ENCODE measurements at places on chromosomes 13 and 19.

- DNase-seq, result no peak
These were observed 460.8 kb downstream of the KLF5 start for GRCh38 chr13:73519396-73520116.

DNA sequence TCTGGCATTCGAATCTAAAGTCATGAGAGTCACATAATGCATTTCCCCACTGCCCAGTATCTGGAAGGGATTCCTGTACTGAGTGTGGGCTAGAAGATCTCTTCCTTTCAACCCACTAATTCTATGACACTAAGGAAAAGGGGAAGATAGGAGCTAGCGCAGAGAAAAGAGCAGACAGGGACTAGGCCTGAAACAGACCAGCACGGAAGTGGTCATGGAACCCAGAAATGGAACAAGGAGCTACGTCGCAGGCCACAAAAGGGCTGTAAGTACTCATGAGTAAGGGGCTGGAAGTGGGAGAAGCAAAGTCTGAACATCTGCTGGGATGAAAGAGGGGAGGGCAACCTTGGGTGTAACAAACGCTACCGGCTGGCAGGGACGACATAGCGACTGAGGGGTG is 8.6 kb downstream of the ABCC4 start:
- no peak for DNase-seq

GRCh38 chr13:28527629-28528028 is 32.7 kb upstream of the FLT1 start:
- no peak for DNase-seq

DNA sequence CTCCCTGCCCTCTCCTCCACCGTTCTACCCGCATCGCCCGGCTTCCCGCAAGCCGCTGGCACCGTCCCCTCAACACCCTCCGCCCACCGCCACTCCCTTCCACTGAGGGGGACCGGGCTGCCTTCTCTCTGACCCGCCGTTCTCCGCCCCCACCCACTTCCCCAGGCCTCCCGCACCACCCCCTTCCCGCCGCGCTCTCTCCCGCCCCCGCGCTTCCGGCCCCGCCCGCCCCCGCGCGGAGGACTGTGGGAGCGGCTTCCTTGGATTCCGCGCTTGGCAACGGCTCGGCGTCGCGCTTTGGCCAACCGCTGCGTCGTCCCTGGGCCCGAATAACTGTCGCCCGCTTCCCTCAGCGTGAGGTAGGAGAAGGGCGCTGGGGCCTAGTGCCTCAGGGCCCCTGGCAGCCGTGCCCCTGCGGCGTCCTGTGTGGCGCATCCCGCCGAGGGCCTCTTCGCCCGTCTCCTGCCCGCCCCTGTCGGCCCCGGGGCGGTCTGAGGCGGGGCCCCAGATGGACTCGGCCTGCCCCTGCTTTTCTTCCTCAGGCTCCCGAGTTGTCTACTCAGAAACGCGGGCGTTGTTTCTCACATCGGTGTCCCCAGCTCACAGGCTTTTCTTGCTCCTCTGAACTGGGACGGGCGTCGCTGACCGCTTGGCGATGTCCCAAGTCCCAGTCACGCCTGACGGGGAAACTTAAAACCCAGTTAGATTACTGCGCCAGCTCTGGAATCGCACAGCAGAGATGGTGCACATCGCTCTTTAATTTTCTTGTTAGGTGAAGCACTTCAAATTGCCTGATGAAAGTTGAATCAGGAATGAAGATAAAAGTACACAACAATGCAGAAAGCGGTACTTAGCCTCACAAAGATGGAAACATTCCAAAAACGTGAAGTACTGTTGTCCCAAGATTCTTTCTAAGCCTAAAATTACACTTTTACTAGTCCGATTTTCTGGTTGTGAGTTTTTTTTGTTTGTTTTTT is at the start of gene IFT88:
Gene IFT88 (plus strand): TSS at position 260 of the 977 bp plus-strand sequence. CDS start 7,229 bp downstream, outside the sequence.
- DNase-seq, result peak; percentile 64

DNA sequence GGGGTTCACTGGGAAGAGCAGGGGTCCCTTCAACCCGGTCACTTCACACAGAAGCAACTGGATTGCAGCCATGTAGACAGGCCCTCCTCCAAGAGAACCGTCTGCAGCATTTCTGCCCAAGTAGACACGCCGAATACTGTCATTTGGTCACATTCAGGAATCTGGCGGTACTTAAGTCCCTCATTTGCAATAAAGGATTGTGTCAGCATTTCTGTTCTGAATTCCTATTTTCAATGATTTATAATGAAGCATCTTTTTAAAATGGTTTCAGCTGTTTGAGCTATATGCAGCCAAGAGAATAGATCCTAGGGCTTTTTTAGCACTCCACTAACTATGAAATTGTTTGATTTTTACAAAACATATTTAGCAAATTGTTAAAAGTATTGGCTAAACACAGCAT is 143.5 kb upstream of the SOX1 start:
- DNase-seq, result no peak

GRCh38 chr13:111326621-111326965 is 6.2 kb downstream of the TEX29 start:
- DNase-seq, result no peak

GRCh38 chr19:40255619-40256166 is 29.2 kb upstream of the CCNP start:
- no peak for DNase-seq

GRCh38 chr19:49560358-49560900 is 19.9 kb downstream of the NOSIP start:
- no peak for DNase-seq

- DNase-seq, result no peak
These were observed 25.4 kb downstream of the PCDH9 start for GRCh38 chr13:67204764-67205163.

DNA sequence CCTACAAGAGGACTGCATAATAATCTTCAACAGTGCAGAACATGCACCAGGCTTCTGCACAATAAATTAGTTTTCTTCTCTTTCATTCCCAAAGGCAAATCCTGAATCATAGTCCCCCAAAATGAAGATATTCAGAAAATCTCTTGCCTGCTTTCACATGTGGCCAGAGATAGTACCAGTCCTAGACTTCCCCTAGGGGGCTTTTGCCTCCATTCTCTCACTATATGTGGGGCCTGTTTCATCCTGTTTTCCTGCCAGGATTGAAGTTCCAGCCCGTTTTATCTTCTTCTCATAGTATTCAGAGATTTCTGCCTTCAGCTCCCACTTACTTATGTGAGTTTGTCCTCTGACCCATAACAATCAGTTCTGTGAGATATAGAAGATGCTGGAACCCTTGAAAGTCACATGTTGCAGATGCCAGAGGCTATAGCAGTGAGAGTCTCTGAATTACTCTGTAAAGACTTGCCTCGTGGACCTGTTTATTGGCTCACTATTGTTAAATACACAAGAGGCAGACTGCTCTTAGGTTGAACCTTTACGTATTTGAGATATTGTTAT is 421.9 kb upstream of the PCDH9 start:
- DNase-seq, result no peak

DNA sequence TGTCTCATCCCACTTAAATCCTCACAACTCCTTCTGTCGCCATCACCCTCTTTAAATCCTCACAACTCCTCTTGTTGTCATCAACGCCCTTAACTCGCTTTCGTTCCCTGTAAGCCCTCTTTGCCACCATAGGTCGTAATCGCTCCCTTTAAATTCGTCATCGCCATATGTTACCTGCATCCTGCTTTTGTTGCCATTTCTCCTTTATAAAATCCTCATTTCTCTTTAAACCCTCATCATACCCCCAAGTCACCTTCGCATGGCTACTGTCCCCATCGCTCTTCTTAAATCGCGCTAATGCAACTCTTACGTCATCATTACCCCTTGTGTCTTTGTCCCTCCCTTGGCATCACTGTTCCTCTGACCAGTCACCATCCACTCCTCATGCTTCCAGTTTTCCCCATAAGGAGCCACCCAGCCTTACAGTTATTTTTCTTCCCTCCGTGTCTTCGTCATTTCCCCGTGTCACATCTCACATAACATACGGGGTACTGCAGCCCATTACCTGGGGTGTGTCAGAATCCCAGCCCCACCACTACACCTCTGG is 539 bp downstream of the PLD3 start:
- peak; percentile 37 for DNase-seq

- no peak for DNase-seq
These were observed 275.6 kb downstream of the TSHZ3 start for GRCh38 chr19:31073485-31074198.

DNA sequence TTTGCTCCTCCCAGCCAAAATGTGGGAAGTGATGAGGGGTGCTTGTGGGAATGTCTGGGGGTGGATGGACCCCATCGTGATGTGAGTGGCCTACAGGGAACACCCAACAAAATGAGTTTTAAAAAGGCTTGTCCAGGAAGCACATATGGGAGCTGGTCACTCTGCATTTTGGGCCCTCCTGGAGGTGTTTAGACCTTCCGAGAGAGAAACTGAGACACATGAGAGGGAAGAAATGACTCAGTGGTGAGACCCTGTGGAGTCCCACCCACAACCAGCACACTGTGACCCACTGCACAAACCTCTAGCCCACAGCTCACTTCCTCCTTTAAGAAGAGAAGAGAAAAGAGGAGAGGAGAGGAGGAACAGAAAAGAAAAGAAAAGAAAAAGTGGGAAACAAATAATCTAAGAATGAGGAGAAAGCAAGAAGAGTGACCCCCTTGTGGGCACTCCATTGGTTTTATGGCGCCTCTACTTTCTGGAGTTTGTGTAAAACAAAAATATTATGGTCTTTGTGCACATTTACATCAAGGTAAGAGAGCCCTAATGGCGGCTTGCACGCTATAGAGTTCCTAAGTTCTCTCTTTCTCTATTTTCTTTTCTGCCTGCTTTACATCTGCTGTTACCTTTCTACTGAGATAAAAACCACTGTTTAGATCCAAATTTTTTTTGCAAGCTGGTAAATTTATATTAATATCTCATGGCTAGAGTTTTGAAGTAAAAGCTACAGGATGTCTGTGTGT is 13.3 kb upstream of the LILRB1 start:
- no peak for DNase-seq

DNA sequence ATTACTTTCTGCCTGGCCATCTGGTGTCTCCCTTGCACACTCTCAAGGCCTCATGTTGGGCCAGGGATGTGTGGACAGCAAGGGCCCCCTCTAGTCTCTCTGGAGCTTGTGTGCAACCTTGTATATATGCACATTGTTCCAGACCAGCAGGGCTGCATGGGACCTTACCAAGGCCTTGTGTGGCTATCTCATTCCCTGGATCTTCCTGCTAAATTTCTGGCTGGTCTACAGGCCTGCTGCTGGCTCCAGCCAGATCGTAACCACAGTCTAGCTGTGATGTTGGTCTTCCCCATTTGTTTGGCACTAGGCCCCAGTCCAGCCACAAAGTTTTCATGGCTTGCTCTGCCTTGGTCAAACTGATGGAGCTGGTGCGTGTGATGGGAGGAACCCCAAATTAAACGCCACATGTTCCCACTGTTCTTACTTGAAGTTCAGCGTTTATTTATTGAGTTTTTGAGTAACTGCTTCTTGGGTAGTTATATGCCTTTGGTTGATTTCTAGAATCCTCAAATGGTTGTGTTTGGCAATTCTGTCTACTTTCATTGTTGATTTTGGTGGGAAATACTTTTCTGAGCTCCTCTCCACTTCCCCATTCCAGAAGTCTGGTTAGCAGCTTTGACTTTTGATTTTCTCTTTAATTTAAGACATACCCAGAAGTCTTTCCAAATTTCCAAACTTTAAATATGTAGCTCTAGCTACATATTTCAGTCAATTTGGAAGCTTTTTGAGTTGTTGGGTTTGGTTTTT is 56.4 kb downstream of the SIPA1L3 start:
- DNase-seq, result no peak

DNA sequence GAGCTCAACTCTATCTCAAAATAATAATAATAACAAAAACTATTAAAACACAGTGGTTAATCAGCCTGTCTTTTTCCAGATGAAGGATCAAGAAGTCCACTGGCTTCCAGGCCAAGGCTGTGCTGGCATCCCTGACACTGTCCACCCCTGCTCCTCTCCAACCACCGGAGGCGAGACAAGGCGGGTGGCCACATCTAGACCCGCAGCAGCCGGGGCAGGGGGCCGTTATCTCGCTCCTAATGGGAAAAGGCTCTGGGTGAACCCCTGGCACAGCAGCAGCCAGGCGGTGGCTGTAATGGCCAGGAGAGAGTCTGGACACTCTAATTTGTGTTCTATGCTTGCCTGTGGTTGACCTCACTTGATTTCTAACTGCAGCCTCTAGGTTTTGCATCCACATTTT is 158.0 kb upstream of the SOX1 start:
- no peak for DNase-seq

DNA sequence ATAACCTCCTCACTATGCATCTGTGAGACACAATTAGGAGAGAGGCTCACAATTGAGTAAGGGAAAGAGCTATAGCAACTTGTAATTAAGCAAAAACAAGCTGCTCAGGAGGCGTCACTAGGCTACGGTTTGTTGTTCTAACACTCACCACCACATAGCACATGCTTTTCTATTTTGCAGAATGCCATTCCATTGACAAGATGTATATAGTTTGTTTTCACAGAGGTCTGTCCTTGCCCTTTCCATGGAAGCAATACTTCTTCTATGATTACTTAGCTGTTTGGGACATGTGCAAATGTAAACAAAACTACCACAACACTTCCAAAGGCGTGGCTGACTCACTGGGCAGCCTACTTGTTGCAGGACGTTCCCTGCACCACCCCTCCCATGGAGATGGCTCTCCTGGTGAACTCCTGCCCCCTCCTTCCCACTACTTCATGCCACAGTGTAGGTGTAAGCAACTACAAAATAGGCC is 33.9 kb upstream of the FAM216B start:
- DNase-seq, result no peak

DNA sequence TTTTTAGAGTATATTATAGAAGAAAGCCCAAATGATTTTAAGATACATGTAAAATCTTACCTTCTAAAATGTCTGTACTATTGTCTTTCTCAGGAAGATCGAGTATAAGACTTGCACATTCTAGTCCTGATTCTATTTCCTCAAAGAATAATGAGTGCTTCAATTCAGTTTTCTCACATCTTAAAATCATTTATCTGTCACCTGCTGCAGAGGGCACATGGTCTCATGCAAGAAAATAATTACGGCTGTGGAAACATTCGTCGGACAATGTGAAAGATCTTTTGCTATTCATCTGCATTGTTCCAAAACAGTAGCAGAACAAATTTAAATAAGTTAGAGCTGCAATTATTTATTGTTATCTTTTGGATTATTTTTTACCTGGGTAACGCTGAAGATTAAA is 1403.5 kb downstream of the PCDH9 start:
- DNase-seq, result no peak
